ENCODE measurements at places on chromosomes 16 and 17.

GRCh38 chr17:2776589-2777241 lies 19.5 kb upstream of the RAP1GAP2 start:
- no peak for DNase-seq

- no peak for DNase-seq
Observed at GRCh38 chr17:5758651-5759050, 174.3 kb upstream of the NLRP1 start.

- DNase-seq, result no peak
Observed at GRCh38 chr16:21277045-21277926, 804 bp downstream of the CRYM start.

DNA sequence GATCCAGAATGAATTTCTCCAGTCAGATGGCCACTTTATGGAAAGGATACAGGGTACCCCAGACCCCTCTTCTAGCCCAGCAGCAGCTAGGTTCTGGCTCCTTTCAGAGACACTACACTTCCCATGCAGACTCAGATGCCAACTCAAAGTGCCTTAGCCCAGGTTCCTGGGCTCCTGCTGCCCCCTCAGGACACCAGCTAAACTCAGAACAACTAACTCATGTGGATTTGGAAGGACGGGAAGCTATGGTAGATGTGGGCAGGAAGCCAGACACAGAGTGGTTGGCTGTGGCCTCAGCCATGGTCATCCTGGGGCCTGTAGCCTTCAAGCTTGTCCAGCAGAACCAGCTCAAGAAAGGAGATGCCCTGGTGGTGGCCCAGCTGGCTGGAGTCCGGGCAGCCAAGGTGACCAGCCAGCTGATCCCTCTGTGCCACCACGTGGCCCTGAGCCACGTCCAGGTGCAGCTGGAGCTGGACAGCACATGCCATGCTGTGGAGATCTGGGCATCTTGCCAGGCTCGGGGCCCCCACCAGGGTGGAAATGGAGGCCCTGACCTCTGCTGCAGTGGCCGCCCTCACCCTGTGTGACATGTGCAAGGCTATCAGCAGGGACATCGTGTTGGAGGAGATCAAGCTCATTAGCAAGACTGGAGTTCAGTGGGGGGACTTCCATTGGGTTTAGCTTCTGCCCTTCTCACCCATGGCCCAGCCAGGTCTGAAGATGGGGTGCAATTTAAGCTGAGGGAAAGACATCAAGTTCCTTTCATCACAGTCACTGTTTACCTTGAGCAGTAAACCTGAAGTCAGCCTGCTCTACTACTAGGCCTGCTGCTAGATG lies 111.8 kb downstream of the N4BP1 start:
- DNase-seq, result no peak

- no peak for DNase-seq
Observed at GRCh38 chr17:75817571-75817970, 26.6 kb downstream of the UNC13D start.

DNA sequence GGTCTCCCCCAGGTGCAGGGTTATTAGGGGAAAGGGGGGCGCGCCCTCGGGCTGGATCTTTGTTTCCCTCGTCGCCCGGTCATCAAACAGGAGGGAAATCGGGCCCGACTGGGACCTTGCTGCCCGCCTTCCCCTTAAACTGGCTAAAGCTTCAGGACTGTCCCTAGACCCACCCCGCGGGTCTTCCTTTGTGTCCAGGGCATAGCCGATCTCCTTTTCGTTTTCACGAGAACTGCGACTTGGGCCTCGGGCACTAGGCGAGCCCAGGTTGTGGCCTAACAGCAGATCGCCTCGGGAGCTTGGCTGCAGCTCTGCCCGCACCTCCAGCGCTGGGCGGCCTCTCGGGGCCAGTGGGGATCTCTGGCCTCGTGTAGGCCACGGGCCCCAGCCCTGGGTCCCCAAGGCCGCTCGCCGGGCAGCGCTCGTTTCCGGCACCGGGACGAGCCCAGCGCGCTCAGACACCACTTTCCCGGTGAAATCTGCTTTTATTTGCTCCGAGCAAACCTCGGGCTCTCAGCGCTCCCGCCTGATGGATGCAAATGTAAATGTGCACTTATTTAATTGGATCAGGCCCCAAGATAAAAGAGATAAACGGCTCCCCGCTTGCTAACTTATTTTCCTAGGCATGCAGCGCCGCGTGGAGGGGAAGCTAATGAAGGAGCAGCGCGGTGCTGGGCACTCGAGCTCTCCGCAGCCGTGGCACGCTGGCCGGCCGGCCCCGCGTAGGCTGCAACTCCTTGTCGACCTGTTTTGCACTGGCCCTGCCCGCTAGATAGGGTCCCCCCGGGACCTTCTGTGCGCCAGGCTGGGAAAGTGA lies 7.8 kb downstream of the IRX5 start:
- no peak for DNase-seq

- no peak for DNase-seq
Observed at GRCh38 chr17:58568044-58568799, 53.8 kb upstream of the MTMR4 start.

- no peak for DNase-seq
Observed at GRCh38 chr16:56608876-56609462, 585 bp downstream of the MT2A start.

DNA sequence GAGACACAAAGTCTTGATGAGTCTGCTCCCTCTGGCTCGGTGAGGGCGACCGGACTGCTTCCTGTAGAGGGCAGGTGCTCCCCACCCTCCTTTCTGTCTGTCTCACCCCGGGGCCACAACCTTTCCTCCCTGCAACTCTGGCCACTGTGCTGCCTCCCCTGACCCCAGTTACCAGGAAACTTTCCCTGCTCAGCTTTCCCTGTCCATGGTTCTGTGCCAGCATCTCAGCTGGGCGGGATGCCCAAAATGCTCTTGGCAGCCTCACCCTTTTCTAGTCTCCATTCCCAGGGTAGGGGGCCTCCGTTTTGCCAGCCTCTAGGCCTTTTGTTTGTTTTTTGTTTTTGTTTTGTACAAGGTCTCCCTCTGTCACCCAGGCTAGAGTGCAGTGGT lies 1.4 kb downstream of the PLD2 start:
- no peak for DNase-seq

DNA sequence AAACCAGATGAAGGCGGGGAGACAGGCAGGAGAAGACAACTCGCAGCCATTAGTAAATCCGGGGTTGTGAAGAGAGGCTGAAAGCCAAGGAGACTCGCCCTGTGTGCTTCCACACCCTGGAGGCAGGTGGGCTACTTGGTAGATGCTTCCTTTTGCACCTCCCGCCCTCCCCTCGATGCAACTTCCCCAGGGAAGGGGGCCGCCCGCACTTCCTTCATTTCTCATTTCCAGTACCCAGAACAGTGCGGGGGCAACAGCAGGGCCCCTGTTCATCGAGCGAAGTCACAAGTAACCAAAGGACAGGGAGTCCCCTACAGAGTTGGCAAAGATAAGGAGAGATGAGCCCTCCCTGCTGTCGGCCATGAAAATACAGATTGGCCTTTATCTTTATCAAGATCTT lies 25.0 kb downstream of the CCDC40 start:
- DNase-seq, result no peak

DNA sequence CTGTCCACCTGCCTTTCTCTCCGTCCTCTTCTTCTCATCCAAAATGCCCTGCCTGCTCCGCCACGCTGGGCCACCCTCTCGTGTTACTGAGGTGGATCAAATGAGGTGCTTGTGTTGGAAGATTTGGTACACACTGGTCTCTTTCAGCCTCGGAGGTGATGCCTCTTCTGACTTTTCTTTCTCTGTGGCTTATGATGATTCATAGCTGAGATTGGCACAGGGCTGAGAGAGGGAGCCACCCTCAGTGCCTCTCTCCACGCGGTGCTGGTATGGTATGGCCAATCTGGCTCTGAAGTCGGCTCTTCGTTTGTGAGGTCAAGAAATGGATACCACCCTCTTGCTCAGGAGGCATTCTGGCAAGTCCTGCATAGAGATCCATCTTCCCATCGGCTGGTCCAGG lies 82.4 kb downstream of the PLCG2 start:
- DNase-seq, result no peak

GRCh38 chr17:18043491-18043890 lies 4.3 kb downstream of the GID4 start:
- no peak for DNase-seq

- DNase-seq, result no peak
Observed at GRCh38 chr16:88519240-88519639, 51.0 kb upstream of the ZC3H18 start.

- DNase-seq, result no peak
Observed at GRCh38 chr16:85519540-85520231, 93.4 kb upstream of the GSE1 start.

DNA sequence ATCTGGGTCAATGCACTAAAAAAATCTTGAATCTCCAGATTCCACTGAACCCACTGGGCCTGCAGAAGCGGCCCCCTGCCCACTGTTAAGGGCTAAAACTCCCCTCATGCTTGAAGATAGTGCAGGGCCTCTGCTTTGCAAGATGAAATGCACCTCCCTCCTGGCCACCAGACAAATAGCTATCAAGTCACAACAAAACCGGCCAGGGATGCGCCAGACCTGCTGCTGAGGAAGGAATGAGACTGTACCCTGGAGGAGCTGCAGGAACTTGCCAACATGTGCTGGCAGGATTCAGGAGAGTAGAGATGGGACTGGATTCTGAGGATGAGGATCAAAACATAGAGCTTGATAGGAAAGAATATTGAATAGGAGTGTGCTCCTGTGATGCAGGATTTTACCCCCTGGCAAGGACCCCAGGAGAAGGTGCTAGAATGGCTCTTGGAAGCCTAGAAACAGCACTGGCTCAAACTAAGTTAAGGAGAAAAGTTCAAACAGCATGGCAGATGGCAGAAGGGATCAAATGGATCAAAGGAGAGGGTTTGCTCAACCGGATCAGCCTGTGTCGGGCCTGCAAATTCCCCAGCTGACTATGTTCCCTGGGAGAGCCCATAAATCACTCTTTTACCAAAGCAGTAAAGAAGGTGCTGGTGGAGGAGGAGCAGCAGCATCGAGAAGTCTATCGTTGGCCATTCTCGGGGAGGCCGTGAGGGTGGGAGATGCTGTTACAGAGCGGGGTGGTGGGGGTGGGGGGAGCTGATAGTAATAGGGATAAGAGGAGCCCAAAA lies 27.2 kb upstream of the XYLT2 start:
- DNase-seq, result no peak

GRCh38 chr17:28879886-28880571 lies 17.5 kb downstream of the FLOT2 start:
- no peak for DNase-seq

DNA sequence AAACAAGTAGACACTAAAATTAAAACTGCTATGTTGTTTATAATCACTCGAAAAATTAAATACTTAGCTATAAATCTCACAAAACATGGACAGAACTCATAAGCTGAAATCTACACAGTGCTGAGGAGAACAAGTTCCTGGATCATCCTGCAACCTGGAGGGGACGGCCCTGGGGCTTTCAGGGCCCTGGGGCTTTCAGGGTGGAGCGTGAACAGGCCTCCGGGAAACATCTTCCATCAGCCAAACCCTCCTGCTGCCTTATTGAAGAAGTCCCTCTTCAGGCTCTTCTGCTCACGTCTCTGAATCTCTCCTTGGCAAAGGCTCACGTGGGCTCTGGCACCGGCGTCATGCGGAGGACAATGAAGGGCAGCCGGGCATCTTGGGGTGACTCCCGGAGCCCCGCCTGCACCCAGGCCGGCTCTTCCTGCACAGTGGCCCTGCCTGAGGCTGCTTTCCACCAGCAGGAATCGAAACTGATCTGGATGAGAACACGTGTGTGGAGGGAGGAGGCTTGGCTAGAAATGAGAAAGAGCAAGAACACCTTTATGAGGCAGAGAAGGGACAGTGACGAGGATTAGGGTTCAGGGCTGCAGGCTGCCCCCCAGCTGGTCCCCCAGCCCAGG lies 127.3 kb downstream of the CDRT15L2 start:
- no peak for DNase-seq

DNA sequence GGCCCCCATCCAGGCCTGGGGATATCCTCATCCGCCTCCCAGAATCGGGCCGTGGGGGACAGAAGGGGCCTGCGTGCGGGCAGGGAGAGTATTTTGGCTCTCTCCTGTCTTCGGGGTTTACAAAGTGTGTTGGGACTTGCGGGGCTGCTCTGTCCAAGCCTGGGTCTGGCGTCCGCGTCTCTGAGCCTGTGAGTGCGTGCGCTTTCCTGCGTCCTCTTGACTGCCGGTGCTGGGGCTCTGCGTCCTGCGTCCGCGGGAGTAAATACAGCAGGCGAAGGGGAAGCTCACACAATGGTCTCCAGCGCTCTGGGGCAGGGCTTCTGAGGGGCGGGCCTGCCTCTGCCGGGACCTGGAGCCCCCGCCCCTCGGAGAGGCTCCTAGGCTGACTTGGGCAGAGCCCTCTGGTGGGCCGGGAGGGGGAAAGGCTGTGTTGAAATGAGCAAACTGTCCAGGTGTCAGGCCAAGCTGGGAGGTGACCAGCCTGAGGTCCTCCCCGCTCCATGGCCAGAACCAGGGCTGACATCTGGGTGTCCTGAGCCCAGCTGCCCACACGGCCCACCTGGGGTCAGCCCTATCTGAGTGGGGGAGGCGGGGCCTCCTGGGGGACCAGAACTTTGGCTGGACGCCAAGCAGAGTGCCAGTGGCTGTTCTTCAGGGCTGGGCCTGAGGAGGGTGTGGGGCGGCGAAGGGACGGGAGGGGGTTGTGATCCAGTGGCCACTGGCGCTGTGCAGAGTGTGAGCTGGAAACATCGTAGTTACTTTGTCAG lies 233.6 kb downstream of the SEC14L1 start:
- peak; percentile 90 for DNase-seq

DNA sequence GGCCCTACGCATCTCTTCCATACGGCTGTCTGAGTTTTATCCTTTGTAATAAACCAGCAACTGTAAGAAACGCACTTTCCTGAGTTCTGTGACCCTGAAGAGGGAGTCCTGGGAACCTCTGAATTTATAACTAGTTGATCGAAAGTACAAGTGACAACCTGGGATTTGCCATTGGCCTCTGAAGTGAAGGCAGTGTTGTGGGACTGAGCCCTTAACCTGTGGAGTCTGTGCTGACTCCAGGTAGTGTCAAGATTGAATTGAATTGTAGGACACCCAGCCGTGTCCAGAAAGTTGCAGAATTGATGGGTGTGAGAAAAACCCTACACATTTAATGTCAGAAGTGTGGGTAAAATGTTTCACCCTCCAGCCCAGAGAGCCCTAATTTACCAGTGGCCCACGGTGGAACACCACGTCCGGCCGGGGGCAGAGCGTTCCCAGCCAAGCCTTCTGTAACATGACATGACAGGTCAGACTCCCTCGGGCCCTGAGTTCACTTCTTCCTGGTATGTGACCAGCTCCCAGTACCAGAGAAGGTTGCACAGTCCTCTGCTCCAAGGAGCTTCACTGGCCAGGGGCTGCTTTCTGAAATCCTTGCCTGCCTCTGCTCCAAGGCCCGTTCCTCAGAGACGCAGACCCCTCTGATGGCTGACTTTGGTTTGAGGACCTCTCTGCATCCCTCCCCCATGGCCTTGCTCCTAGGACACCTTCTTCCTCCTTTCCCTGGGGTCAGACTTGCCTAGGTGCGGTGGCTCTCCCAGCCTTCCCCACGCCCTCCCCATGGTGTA lies 1.5 kb downstream of the GAA start:
- DNase-seq, result no peak

DNA sequence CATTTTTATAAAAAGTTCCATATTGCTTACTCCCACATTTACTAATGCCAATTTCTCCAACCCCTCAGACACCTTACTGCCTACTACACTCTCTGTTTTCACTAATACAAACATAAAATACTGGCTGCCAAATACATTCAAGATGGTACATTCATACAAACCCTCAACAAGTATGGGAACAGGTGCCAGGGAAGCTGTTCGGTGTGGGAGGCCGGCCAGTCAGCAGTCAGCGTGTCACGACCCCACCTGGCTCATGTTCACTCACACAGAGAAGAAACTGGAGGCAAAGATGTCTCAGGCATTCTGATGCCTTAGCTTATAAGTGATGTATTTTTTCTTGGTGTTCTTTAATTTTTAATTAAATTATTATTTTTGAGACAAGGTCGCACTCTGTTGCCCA lies 42.4 kb upstream of the TRAP1 start:
- DNase-seq, result no peak

All from coronary artery (tissue), 2 donors.